ENCODE measurements at places on chromosomes 16 and 17. TPM values are rescaled to one million over a fixed set of nuclear protein-coding genes. Genes with fewer than 3 reads are reported as not detected.

GRCh38 chr17:38900978-38901656, 24.3 kb upstream of the LASP1NB start:
- H3K4me3 ChIP-seq: no peak overlapping the region
- peak overlapping the region; percentile 62 for H3K27ac ChIP-seq
- DNase-seq: no peak
- H3K27me3 ChIP-seq: no peaks in the 10 kb centered on the region
- no peaks in the 10 kb centered on the region for H3K36me3 ChIP-seq

- no peak for DNase-seq
- H3K27ac ChIP-seq: peak overlapping the region; percentile 96
- H3K4me3 ChIP-seq: peak overlapping the region; percentile 50
Observed at GRCh38 chr17:45143094-45143670, 5.1 kb upstream of the HEXIM1 start.

GRCh38 chr17:21382560-21383495, 6.7 kb downstream of the KCNJ12 start:
- H3K27ac ChIP-seq: no peak overlapping the region
- DNase-seq: no peak
- no peak overlapping the region for H3K4me3 ChIP-seq
- no peaks in the 10 kb centered on the region for H3K27me3 ChIP-seq
- no peaks in the 10 kb centered on the region for H3K36me3 ChIP-seq

GRCh38 chr17:82831818-82832200, 8.0 kb downstream of the ZNF750 start:
- H3K36me3 ChIP-seq: no peaks in the 10 kb centered on the region
- peak overlapping the region; percentile 8 for H3K4me3 ChIP-seq
- H3K27ac ChIP-seq: no peak overlapping the region
- H3K27me3 ChIP-seq: no peaks in the 10 kb centered on the region
- peaks cover 4% of the 10 kb centered on the region for H3K4me1 ChIP-seq

- no peak overlapping the region for H3K4me3 ChIP-seq
- no peak for DNase-seq
- no peaks in the 10 kb centered on the region for H3K27me3 ChIP-seq
- peak overlapping the region; percentile 61 for H3K27ac ChIP-seq
- no peaks in the 10 kb centered on the region for H3K36me3 ChIP-seq
- peaks cover 5% of the 10 kb centered on the region for H3K4me1 ChIP-seq
Observed at GRCh38 chr16:31453255-31454204, 5.8 kb upstream of the ARMC5 start.

Gene SP2
- 5.6 TPM for total RNA-seq

Measured in breast epithelium (tissue), 4 donors.